ENCODE measurements at places on chromosomes 1 and 21.

DNA sequence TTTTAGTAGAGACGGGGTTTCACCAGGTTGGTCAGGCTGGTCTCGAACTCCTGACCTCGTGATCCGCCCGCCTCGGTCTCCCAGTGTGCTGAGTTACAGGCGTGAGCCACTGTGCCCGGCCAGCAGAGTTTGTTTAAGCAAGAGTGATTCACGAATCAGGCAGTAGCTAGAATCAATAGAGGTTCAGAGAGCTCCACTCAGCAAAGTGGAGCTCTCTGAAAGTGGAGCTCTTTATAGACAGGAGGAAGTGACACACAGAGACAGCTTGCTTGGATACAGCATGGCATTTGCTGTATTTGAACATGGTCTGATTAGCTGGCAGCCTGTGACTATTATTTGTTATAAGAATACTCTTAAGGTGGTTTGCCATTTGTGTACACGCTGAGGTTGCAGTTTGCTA is 27.1 kb upstream of the CD34 start:
- peak; percentile 71 for DNase-seq

GRCh38 chr1:20484519-20485462 is 1.2 kb downstream of the CAMK2N1 start:
- no peak for DNase-seq

GRCh38 chr21:44730028-44730395 is 18.6 kb upstream of the TSPEAR start:
- DNase-seq, result no peak

- no peak for DNase-seq
These were observed 533.3 kb downstream of the PTBP2 start for GRCh38 chr1:97254731-97255463.

DNA sequence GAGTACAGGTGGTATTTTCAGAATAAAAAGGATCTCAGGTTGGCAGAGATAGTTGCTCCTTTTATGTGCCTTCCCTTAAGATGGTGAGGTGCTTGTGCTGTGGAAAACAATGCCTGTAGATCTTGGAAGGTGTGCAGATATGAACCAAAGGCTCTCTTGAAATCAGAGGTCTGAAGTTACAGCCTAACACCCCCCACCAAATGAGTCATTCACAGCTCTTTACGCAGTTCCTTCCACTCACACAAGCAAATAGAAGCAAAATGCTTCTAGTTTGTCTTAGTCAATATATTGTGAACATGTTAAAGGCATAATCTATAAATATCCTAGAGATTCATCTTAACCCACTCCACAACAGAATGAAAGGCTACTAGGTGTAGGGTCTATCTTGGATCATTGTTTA is 128.9 kb upstream of the NR5A2 start:
- DNase-seq, result peak; percentile 51

Data from epithelial cell of esophagus (primary cell).